Vein endothelial cell (primary cell): ENCODE measurements at places on chromosomes 16 and 17. TPM values are rescaled to one million over a fixed set of nuclear protein-coding genes. Genes with fewer than 3 reads are reported as not detected.

CCL2 gene
- 424 and 431 TPM in 2 replicates for total RNA-seq

KRT222 gene
- total RNA-seq = not detected in 2 replicates

TOX3 gene
- not detected in 2 replicates for total RNA-seq

GH1 gene
- not detected in 2 replicates for total RNA-seq

KRT17 gene
- total RNA-seq = 0.38 TPM in 1 of 2 replicates, not detected in the other

CTRB2 gene
- total RNA-seq = not detected in 2 replicates

MT4 gene
- total RNA-seq = not detected in 2 replicates

PRSS33 gene
- not detected in 2 replicates for total RNA-seq

ENPP7 gene
- not detected in 2 replicates for total RNA-seq

DLX4 gene
- not detected in 2 replicates for total RNA-seq

TEKT3 gene
- total RNA-seq = not detected in 2 replicates

SLC2A4 gene
- total RNA-seq = 0.10 and 0.33 TPM in 2 replicates

ACSM2A gene
- not detected in 2 replicates for total RNA-seq

MEIOB gene
- total RNA-seq = not detected in 2 replicates

ATP2A1 gene
- 0.19 and 1.6 TPM in 2 replicates for total RNA-seq

BCL6B gene
- total RNA-seq = 171 and 175 TPM in 2 replicates

GPR139 gene
- total RNA-seq = not detected in 2 replicates

UTS2R gene
- total RNA-seq = not detected in 2 replicates

TLCD3B gene
- not detected in 2 replicates for total RNA-seq

KRT31 gene
- total RNA-seq = not detected in 2 replicates

CHST6 gene
- 0.65 and 1.1 TPM in 2 replicates for total RNA-seq

TPSG1 gene
- total RNA-seq = not detected in 2 replicates

ABCC6 gene
- under 0.01 TPM in 1 of 2 replicates, not detected in the other for total RNA-seq

AANAT gene
- total RNA-seq = not detected in 2 replicates

VWA3A gene
- total RNA-seq = not detected in 2 replicates

GP1BA gene
- not detected in 2 replicates for total RNA-seq

GSG1L gene
- total RNA-seq = under 0.01 TPM in 1 of 2 replicates, not detected in the other

CHRNB1 gene
- 5.5 and 5.9 TPM in 2 replicates for total RNA-seq

LRRC37A3 gene
- total RNA-seq = 8.5 and 10.6 TPM in 2 replicates

ADAM11 gene
- under 0.01 and 0.10 TPM in 2 replicates for total RNA-seq

ACSM3 gene
- 6.4 and 66.6 TPM in 2 replicates for total RNA-seq

CMTM2 gene
- total RNA-seq = not detected in 2 replicates

NUTF2 gene
- total RNA-seq = 258 and 586 TPM in 2 replicates

PLLP gene
- 8.4 and 10.1 TPM in 2 replicates for total RNA-seq

DHRS7C gene
- not detected in 2 replicates for total RNA-seq

TBC1D3C gene
- total RNA-seq = not detected in 2 replicates

ATP2C2 gene
- not detected in 2 replicates for total RNA-seq

TEX19 gene
- under 0.01 TPM in 1 of 2 replicates, not detected in the other for total RNA-seq

KCNG4 gene
- total RNA-seq = not detected in 2 replicates

CCL22 gene
- not detected in 2 replicates for total RNA-seq

CA7 gene
- total RNA-seq = not detected in 2 replicates

MYOCD gene
- total RNA-seq = not detected in 2 replicates

SMPD3 gene
- total RNA-seq = 0.10 and 0.33 TPM in 2 replicates

ALDH3A1 gene
- 0.48 and 0.65 TPM in 2 replicates for total RNA-seq

CHST5 gene
- total RNA-seq = 0.33 TPM in 1 of 2 replicates, not detected in the other
